ENCODE measurements at places on chromosomes 7 and 10.

DNA sequence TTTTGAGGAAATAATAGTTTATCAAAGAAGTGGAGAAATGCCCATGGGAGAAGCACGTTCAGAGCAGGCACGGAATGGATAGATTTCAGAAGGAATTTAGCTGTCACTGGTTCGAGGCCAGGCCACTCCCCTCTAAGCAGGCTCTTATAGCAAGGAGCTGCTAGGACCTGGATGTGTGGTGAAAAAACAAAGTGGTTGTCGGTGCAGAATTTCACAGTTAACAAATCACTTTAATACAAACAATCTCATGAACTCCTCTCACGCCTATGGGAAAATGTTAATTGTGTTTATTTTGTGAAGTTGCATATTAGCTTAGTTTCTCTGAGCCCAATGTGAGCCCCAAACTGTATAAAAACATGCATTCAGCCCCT lies 176.3 kb downstream of the PKD1L1 start:
- DNase-seq: no peak

DNA sequence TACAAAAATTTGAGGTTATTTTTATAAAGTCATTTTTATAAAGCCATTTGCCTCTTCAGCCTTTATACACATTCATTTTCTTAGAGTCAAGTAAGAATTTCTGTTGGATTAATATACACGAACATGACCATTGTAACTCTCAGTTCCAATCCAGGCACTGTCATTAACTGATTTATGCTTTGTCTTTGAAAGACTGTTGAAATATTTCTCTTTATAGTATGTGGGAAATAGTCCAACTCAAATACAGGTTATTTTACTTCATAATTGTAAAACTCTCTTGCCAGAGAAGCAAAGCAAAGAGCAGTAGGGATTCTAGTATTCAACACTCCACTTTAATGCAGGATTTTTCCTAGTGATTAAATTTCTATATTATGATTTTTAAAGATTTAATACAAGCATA lies 36.5 kb upstream of the PAPSS2 start:
- no peak for DNase-seq

DNA sequence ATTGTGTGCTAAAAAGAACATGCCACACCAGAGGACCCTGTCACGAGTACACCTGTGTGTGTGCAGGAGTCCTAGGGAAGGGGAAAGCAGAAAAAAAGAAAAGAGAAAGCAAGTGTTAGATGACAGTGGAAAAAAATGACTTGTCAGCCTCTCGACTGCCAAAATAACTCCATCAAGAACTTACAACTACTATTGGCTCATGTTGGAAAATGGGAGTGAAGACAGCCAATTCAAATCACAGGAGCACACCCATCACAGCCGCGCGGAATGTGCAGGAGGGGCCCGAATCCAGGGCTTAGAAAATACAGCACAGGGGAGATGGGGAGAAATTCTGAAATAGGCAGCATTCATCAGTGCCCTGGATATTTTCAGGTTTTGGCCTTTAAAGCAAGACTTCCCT lies 38.1 kb upstream of the FOXI2 start:
- no peak for DNase-seq

DNA sequence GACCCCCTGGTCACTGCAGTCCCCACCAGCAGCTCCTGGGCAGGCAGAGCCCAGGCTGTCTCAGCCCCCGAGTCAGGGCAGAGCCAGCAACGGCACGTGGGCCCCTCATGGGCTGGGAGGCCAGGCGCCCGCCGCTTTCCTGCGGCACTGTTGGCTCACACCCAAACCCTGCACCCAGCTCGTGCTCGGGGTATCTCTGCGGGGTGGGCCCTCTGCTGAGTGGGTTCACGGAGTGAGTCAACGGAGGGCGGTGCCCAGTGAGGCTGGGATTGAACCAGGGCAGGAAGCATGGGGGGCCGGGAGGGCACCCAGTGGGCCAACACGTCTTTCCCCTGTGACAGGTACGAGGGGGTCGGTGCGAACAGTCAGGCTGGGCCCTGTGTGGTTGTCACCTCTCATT lies 28.9 kb downstream of the ADAP1 start:
- DNase-seq: peak; percentile 62

DNA sequence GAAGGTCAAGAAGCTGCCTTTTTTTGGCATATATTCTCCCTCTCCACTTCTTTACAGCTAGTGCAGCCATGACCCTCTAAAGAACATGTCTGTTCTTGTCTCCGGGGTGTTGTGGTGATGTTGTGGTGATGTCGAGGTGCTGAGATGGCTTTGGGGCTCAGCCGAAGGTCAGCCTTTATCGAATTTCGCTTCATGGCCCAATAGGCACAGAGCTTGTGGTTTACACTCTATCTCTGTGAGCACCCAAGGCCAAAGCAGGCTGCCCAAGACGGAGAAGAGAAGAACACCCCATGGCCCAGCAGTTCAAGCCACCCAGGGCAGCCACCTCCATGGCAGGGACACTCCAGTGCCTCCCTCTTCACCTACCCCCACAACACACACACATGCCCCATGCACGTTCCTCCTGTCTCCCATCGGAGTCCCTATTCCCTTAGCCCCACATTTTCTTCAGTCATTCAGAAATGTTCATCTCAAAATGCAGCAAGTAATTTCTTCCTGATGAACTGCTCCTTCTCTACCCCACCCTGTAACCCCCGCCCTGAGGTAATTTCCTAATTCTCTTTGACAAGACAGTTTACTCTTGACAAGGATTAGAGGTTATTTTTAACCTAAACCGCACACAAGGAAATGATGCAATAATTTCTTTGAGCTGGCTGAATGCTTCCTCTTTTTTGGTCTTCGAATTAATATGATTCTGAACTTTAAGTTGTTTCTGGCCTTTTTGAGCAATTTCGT lies 18.6 kb upstream of the ADRB1 start:
- no peak for DNase-seq

DNA sequence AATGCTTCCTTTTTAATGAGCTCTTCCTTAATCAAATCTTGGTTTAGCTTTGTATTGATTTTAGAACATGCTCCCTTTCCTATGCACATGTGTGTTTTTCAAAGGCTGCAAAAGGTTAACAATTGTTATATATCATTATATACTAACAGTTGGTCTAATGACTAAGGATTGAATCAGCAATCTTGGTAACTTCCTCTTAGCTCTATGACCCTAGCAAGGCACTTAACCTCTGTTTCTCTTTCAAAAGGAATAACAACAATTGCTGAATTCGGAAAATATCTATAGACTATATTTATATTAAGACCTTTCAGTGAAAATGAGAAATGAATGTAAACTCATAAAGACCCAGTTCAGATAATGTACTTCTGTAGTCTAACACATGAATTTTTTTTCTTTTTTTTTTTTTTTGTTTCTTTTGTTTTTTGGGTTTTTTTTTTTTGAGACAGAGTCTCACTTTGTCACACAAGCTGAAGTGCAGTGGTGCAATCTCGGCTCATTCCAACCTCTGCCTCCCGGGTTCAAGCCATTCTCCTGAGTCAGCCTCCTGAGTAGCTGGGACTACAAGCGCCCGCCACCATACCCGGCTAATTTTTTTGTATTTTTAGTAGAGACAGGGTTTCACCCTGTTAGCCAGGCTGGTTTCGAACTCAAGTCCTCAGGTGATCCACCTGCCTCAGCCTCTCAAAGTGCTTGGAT lies 48.8 kb downstream of the HOXA1 start:
- DNase-seq: no peak

GRCh38 chr7:3003936-3004335 lies 39.7 kb downstream of the CARD11 start:
- DNase-seq: no peak

DNA sequence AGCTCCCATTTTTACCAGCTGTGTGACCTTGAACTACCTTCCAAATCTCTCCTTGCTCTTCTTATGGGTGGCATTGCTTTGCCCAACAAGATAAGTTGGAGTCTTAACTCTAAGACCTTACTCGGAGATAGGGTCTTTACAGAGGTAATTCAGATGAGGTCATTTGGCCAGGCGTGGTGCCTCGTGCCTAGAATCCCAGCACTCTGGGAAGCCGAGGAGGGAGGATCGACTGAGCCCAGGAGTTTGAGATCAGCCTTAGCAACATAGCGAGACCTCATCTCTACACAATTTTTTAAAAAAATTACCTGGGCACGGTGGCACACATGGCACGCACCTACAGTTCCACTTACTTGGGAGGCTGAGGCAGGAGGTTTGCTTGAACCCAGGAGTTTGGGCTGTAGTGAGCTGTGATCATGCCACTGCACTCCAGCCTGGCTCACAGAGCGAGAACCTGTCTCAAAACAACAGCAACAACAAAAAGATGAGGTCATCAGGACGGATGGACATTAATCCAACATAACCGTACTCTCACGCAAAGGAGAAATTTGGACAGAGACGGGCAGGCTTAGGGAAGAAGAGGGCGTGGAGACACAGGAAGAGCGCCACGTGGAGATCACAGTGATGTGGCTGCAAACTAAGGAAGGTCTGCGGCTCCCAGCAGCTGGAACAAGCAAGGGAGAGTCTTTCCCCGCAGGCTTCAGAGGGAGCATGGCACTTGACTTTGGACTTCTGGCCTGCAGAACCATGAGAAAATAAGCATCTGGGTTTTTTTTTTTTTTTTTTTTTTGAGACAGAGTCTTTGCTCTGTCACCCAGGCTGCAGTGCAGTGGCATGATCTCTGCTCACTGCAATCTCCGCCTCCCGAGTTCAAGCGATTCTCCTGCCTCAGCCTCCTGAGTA lies 122.3 kb upstream of the CARD11 start:
- no peak for DNase-seq

- no peak for DNase-seq
Measured at GRCh38 chr7:42617806-42618457, 293.9 kb downstream of the C7orf25 start.

DNA sequence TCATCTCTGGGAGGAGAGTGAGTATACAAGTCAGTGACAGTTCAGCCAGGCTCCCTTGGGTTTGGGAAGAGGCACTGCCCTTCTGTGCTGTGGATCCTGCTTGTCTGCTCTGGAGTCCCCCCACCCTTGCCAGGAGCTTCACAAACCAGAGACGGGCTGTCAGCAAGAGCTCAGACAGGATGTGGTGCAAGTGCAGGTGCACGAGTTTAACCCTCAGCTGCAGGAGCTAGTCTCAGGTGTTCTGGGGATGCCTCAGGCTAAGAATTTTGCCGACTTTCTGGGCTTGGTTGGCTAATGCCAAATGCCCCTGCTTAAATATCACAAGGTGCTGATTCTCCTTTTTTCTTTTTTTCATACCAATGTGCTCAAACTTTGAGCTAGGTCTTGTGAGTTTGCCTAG lies 22.3 kb downstream of the ZNF783 start:
- DNase-seq: peak; percentile 68

GRCh38 chr10:84352251-84352842 lies 24.0 kb downstream of the CCSER2 start:
- DNase-seq: peak; percentile 50

DNA sequence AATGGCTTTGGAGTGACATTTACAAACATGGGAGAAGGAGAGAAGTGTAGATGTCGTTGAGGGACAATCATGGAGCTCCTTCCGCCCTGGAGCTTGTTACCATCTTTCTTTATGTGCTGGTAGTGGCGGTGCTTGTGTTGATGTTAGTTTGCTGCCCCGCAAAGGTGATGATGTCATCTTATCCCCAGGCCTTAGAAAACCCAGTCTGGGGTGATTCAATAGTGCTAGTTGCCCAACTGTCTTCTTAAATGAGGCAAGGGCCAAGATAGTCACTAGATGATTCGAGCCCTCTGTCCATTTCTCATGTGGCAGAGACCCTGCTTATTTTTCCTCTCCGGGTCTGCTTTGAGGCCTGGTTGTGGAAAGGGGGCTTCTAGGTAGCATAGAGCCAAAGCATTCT lies 277.4 kb downstream of the CCSER2 start:
- DNase-seq: no peak

GRCh38 chr7:47404010-47404409 lies 177.9 kb downstream of the TNS3 start:
- no peak for DNase-seq

DNA sequence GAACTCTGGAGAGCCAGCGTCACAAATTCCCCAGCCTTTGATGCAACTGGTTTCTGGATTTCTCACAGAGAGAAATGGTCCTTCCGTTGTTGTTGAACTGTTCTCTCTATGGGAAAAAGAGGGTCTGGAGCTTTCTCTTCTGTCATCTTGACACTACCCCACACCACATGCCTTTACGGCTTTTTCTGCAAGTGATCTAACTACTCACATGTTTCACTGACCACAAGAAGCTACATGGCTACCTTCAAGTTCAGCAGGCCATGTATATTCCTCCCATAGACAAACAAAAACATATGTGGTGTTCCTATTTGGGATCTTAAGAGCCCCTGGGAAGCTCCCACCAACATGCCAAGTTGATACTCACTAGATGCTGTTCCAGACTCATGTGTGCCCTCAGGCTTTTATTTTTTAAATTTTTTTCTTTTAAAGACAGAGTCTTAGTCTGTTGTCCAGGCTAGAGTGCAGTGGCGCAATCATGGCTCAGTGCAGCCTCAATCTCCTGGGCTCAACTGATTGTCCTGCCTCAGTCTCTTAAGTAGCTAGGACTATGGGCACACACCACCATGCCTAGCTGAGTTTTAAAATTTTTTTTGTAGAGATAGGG lies 72.0 kb downstream of the RNF216 start:
- DNase-seq: no peak

DNA sequence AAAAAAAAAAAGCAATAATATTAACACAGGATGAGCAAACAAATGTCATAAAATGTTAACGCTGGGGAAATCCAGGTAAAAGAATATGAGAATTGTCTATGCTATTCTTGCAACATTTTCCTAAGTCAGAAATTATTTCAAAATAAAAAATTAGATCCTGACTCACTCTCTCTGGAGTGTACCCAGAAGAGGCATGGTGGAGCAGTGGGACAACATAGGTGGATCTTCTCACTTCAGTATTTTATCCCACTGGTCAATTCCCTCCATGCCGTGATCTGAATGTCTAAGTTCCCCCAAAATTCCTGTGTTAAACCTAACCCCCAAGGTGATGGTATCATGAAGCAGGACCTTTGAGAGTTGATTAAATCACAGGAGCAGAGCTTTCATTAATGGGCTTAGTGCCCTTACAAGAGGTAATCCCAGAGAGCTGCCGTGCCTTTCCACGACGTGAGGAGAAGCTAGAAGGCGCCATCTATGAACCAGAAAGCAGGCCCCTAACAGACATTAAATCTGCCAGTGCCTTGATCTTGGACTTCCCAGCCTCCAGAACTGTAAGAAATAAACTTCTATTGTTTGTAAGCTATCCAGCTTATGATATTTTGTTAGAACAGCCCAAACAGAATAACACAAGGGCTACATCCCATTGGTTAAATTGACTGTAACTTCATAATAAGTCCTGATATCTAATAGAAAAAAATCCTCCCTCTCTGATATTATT lies 35.2 kb downstream of the USP6NL start:
- DNase-seq: no peak

GRCh38 chr7:19091550-19092200 lies 25.8 kb downstream of the TWIST1 start:
- no peak for DNase-seq

- DNase-seq: no peak
Measured at GRCh38 chr7:132654150-132654549, 77.9 kb upstream of the PLXNA4 start.

DNA sequence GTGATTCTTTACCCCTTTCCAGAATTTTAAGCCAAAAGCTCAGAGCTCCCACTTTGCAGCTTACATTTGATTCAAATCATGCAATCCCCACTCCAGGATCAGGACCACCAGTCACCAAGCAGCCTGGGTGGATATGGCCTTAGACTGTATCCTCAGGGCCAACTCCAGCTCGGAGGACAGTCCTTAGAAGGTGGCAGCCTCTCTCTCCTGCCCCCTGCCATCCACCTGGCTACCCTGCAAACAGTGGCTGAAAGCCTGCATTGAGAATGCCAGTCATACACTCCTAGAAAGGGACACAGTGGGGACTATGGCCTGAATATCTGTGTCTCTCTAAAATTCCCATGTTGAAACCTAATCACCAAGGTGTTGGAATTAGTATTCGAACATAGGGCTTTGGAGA lies 50.0 kb upstream of the KCNMA1 start:
- DNase-seq: no peak

GRCh38 chr10:97176226-97176625 lies 9.5 kb downstream of the SLIT1 start:
- DNase-seq: no peak

All from T-cell (primary cell).